ENCODE measurements at places on chromosomes 1 and 21.

- DNase-seq, result no peak
Observed at GRCh38 chr1:111837393-111837792, 81.7 kb downstream of the DDX20 start.

DNA sequence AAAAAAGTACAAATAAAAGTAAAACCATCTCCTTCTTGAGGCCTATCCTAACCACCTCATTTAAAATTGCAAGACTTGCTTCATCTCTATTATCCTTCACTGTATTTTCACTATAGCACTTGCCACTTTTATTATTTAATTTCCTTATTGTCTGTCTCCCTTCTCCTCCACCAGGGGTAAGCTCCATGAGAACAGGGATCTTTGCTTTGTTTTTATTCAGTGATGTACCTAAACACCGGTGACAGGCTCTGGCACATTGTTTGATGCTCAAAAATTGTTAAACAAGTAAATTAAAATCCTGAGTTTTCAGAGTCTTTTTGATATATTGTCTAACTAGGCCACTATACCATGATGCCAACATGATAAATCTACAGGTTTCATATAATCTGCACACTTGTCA is 17.2 kb upstream of the SPEN start:
- no peak for DNase-seq

DNA sequence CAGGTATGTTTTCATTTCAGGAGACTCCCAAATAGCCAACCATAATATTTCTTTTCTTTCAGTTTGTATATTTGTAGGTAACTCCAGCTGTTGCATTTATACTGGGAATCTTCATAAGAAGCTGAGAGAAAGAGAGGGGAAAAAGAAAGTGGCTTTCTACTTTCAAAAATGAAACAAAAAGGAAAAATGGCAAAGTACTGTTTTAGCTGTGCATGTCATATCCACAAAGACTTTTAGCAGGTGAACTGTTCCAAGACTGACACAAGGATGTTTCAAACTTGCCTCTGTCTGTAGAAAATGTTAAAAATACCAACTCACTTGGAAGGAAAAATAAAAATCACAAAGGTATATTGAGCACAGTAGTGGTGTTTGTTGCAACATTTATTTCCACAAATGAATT is 41.9 kb upstream of the CACYBP start:
- DNase-seq, result no peak

- peak; percentile 93 for DNase-seq
Observed at GRCh38 chr1:241990040-241990439, 8.9 kb downstream of the MAP1LC3C start.

GRCh38 chr1:22267413-22268175 is 124.7 kb upstream of the WNT4 start:
- no peak for DNase-seq

GRCh38 chr1:53799141-53799540 is 39.0 kb downstream of the NDC1 start:
- DNase-seq, result no peak

GRCh38 chr1:227753999-227754711 is 18.9 kb downstream of the SNAP47 start:
- DNase-seq, result no peak

GRCh38 chr1:59201341-59201740 is 95.6 kb upstream of the FGGY start:
- no peak for DNase-seq

- no peak for DNase-seq
Observed at GRCh38 chr21:14548779-14549178, 2.7 kb upstream of the SAMSN1 start.

DNA sequence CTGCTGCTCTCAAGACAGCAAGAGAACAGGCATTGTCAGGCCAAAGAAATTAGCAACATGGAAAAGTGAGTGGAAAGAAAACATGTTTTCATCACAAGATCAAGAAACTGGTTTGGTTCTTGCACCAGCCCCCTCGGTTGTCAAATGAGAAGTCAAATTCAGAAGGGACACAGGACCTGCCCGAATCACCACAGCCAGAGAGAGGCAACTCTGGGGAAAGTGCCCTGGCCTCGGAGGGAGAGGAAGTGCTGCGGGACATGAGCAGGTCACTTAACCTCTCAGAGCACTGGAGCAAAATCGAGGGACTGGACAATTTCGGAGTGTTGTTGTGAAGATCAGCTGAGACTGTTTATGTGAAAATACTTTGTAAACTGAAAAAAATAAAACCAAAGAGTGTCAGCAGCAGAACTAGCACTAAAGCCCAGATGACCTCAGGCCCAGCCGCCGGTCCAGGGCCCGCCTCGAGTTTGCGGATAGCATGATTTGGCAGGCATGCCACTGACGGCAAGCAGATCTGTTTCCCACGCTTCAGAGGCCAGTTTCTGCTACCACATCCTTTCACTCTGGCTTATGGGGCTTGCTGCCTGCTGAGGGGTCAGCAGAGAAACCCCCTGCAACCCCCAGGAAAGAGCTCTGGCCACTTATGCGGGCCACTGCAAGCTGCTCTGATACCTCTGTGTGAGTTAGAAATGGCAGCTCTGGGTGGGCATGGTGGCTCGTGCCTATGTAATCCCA is 32.1 kb downstream of the CD247 start:
- DNase-seq, result no peak

GRCh38 chr1:22210176-22210575 is 67.3 kb upstream of the WNT4 start:
- DNase-seq, result no peak

DNA sequence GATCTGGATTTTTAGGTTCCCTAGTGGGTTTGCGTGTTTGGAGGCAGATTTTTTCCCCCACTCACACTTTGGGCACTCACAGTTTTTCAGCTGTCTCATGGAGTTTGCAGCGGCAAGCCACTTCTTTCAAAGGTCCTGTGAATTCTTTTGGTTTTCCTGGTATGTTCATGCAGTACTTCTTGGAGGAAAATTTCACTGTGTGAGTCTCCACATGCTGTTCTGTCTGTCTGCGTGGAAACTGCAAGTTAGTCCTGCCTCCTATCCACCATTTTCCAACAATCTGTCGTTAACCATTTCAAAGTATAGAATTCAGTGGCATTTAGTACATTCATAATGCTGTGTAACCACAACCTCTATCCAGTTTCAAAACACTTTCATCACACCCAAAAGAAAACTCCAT is 793 bp upstream of the FMO1 start:
- DNase-seq, result no peak

DNA sequence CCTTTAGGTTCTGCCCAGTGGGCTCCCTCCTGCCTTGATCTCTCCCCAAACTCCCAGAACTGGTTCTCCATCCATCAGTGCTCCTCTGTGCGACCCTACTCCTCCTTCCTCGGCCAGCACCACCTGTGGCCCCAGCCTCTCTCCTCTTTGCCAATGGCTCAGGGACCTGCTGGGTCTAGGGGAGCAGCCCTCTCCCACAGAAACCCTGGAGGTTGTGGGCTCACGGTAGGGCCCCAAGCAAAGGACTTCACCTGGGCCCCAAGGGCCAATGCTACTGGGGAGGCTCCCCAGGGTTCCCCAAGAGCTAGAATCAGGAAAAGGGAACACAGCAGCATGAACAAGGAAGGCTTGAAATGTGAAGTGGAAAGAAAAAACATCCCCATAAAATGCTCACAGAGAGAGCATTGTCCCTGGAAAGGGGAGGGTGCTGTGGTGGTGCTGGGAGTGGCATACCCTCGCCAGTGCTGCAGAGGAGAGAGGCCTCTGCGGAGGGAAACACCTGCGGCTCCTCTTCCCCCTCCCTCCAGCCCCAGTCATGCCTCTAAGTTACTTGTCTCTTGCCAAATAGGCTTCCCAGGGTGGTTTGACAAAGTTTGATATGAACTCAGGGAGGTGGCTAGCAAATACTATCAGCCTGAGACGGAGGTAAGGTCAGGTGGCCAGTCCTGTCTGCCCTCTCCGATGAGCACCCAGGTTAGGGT is 2.5 kb downstream of the TMEM63A start:
- no peak for DNase-seq

GRCh38 chr21:18620436-18620835 is 216.9 kb upstream of the TMPRSS15 start:
- no peak for DNase-seq

DNA sequence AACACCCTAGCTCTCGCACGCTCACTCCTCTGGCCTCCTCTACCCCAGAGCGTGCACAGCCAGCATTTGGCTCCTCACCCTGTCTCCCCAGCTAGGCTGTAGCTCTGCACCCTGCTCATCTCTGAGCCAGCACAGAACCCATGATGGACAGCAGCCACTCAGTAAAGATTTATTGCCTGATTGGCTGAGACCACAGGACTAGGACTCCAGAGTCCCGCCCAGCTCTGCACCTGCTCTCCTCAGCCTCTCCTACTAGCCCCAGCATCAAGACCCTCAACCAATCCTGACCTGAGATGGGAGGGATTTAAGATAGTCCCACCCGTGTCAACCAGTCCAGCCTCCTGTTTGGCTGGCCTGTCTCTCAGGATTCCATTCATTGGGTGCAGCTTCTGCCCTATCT is 9.3 kb downstream of the C1QB start:
- DNase-seq, result no peak

- no peak for DNase-seq
Observed at GRCh38 chr1:24384251-24385090, 29.1 kb downstream of the STPG1 start.

- DNase-seq, result no peak
Observed at GRCh38 chr1:63537940-63538339, 14.6 kb downstream of the EFCAB7 start.

DNA sequence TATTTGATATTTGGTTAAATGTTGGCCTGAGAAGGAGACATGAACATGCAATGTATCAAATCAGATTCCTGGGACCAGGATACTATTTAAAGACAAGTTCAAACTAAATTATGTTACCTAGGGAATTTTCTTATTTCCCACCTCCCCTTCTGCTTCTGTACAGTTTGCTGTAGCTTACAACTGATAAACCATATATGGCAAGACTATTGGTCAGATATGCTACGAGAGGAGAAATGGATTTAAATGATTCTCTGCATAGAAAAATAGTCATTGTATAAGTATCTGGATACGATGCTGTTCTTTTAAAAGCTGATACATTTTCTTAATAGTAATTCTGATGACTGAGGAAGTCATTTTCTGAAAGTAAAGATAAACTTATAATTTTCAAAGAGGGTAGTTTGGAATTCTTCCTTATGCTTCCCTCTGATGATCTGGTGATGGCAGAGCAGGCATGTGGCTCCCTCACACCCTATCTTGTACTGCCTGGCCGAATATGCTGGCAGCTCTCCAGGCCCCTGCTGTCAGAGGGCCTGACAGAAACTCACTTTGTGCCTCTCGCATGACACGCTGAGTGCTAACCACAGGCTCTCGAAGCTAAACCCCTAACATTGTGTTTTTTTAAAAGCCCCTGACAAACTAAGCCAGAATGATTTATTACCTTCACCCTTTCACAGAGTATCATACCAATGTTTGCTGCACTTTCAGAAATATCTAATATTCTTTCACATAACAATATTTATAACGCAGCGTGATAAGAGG is 19.4 kb downstream of the RRP15 start:
- no peak for DNase-seq

DNA sequence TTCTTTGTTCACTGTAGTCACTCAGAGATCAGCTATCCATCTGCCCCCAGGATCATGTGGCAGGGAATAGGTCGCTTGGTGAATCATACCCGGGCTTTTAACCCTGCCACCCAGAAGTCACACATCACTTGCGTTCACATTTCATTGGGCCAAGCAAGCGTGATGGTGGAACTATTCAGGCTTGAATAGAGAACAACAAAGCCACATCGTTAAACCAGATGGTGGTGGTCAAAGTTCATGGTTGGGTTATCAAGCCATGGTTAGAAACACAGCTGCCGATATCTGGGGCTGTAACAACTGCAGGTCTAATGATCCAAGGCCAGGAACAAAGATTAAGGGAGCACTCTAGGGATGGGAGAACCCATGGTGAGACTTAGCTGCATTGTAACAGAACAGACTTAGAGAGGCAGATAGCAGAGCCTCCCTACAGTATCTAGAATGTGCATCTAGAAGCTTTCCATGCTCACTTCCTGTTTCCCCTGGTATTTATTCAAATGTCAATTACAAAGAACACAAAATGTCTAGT is 40.0 kb upstream of the PTPRC start:
- peak; percentile 92 for DNase-seq

DNA sequence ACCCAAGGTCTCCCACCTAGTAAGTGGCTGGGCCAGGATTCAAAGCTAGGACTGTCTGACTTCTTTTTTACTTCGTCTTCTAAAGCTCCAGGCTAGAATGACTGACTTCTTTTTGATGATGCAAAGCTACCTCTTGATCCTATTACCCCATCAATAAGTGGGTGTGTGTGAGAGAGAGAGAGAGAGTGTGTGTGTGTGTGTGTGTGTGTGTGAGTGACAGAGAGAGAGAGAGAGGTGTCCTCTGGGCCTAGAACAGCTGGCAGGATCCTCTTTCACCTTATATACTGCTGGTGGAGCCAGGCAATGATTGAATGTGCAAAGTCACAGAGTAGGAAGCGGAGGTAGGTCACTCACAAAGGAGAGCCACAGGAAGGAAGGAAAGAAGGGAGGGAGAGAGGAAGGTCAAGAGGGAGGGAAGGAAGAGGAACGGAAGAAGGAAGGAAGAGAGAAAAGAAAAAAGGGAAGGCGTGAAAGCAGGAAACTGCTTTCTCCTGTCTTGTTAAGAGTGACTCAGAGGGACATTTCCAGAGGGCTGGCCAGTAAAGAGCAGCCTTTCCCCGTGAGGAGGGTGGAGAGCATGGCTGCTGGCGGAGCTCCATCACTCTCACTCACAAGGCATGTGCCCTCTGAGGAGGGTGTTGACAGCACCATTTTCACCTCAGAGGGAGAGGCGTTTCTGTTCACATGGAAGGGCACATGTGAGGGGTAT is 68.9 kb downstream of the CDC7 start:
- DNase-seq, result peak; percentile 87

GRCh38 chr1:14090062-14090461 is 390.1 kb downstream of the PRDM2 start:
- no peak for DNase-seq

- DNase-seq, result no peak
Observed at GRCh38 chr21:22444990-22445389, 1446.8 kb downstream of the NCAM2 start.

GRCh38 chr1:216216305-216216704 is 206.9 kb downstream of the USH2A start:
- no peak for DNase-seq

- DNase-seq, result no peak
Observed at GRCh38 chr1:18414872-18415447, 65.8 kb upstream of the KLHDC7A start.

GRCh38 chr1:61135291-61135690 is 52.9 kb downstream of the NFIA start:
- DNase-seq, result no peak

GRCh38 chr21:36065497-36066036 is 4.3 kb upstream of the CBR1 start:
- no peak for DNase-seq

- DNase-seq, result no peak
Observed at GRCh38 chr1:160853754-160854153, 8.9 kb downstream of the CD244 start.

Data from epithelial cell of proximal tubule (primary cell).